ENCODE measurements at places on chromosomes 11 and 22.

- ATAC-seq: peak; percentile 85
Measured at GRCh38 chr11:33912405-33913361, 20.8 kb upstream of the LMO2 start.

- peak; percentile 26 for ATAC-seq
Measured at GRCh38 chr11:101127699-101128570, 1.7 kb downstream of the PGR start.

DNA sequence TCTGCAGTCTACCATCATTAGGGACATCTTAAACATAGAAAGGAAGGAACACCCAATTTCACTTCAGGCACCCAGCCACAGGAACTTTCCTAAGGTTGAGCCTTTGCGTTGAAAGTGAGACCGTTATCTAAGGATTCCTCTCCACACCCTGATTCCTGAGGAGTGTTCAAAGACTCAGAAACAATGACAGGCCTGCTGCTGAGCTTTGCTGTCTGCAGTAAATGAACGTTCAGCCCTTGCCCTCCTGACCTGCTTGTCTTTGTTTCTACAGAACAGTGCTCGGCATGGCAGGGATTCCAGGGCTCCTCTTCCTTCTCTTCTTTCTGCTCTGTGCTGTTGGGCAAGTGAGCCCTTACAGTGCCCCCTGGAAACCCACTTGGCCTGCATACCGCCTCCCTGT is 7.0 kb downstream of the PRSS23 start:
- ATAC-seq: no peak

- ATAC-seq: no peak
Measured at GRCh38 chr11:94909371-94909820, 64.0 kb downstream of the CWC15 start.

DNA sequence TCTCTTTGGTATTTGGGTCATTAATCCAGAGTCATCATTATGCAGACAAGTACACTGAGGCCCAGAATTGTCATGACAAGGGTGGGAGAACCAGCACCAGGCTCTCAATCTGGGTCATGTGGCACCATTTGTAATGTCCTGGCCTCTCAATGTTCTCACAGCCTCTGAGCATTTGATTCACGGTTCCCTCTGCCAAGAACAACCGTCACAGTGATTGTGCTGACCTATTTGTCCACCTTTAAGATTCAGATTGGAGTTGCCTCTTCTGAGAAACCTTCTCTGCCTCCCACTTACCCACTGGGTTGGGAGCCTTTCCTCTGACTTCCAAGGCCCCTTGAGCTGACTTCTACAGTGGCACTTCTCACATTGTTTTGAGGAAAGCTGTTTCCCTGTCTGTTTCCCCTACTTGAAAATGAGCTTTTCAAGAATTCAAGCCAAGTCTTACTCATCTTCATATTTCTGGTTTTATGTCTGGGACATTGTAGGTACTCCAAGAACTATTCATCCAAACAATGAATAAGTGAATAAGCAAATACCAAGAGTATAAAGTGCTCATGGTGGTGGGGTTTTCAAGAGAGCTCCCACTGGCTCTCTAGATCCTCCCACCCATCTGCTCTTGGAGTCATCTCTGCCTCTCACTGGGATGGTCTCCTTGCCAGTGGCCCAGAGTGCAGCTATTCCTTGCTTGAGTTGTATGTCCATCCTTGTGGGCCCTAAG is 126.4 kb upstream of the E2F8 start:
- peak; percentile 76 for ATAC-seq

- ATAC-seq: no peak
Measured at GRCh38 chr11:124842305-124842704, 22.9 kb upstream of the ROBO3 start.

- no peak for ATAC-seq
Measured at GRCh38 chr11:118415062-118415738, 13.8 kb downstream of the ATP5MG start.

DNA sequence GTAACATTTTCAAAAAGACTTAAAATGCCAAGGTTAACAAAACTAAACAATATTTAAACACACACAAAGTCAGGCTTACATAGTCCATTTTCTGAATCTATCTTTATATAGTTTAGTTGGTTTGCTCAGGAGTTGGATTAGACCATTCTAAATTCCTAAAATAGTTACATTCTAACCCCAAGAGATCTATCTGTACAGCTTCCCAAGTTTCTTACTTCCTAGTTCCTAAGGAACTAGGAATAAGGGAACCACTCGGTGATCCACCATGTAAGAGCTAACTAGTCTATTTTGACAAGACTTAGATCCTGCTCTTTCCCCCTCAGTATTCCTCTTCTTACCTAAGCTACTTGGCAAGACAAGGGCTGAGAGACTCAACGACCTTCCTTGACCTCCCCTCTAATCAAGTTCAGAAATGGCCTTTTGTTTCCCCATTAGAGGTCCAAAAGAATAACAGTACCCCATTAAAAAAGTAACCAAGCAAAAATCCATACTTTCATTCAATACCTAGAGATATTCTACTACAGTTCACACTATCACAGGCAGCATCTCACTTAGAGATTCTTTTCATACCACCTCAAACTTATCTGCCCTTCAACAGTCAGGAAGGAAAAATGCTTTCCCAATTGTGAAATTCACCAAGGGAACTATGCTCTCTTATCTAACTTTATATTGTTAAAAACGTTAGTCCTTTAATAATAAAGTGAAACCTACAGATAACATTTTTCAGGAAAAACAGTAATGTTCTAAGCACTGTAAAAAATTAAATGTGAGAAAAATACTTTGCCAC is 253.1 kb downstream of the TTC28 start:
- ATAC-seq: no peak

DNA sequence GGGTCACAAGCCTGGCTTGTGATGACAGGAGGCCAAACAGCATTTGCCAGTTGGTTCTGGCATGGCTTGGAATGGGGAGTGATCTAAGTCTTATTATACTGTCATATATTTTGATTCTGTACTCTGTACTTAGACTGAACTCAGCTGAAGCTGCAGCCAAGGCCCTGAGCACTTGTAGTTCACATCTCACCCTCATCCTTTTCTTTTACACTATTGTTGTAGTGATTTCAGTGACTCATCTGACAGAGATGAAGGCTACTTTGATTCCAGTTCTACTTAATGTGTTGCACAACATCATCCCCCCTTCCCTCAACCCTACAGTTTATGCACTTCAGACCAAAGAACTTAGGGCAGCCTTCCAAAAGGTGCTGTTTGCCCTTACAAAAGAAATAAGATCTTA is 843 bp downstream of the OR56B1 start:
- no peak for ATAC-seq

DNA sequence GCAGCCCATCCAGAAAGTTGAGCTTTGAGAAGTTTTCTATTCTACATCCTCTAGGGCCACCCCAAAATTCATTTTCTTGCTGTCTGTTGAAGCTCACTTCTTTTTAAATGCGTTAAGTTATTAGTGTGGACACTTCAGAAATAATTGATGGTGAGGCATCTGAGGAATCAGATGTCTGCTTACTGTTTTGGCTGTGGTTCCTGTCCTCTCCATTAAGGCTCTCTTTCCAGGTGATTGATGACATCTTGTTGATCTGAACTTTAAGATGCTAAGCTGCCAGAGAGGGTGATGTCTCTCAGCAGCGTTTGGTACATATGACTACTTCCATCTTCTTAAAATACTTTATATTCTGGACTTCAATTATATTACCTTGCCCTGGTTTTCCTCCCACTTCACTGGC is 45.2 kb downstream of the FAT3 start:
- no peak for ATAC-seq

DNA sequence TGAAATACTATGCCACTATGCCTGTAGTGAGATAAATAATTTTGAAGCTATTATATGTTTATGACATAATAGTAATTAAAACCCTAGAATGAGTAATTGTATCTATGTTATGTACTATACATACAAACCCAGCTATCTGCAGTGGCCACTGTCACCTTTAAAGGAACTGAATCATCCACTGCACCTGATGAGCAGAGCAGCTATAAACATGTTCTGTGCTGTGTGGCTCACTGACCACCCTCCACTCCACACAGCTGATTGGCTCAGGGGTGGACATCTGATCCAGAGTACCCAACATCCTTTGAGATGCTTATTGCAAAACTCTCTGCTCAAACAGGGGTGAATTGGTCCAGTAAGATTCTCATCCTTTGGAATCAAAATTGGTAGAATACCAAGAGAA is 19.2 kb upstream of the RRAS2 start:
- no peak for ATAC-seq

DNA sequence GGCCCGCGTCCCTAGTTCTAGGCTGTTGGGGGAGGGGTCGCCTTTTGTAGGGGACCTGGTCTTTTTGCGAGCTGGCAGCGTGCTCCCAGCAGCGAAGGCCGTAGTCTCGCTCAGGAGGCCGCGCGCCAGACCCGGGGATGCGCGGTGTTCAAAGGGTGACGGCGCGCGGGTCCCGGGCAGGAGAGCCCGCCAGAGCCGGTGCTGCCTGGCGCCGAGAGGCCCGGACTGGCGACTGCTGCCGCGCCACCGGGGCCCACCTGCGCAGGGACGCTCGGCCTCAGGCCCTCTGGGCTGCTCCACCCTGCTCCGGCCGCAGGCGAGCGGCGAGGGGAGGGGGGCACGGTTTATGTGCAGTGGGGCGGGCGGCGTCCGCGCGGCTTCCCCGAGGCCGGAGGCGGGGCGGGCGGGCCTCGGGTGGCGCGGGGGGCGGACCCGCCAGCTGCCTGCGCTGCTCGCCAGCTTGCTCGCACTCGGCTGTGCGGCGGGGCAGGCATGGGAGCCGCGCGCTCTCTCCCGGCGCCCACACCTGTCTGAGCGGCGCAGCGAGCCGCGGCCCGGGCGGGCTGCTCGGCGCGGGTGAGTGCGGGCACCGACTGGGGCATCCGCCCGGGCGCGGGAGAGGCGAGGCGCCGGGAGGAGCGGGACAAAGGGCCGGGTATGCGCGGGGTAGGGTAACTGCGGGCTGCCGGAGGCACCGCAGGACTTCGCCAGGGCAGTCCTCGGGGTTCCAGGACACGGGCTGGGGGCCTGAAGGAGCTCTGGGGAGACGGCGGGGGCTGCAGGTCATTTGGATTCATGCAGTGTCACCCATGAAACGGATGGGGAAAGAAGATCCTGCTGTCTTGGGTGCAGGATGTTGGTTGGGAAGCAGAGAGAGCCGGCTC is at the start of gene PRSS23:
Gene PRSS23 (plus strand): TSS at position 467 of the 884 bp plus-strand sequence. CDS start 7,102 bp downstream, outside the sequence.
- ATAC-seq: peak; percentile 91

- no peak for ATAC-seq
Measured at GRCh38 chr11:95145430-95146060, 55.9 kb downstream of the ENDOD1 start.

DNA sequence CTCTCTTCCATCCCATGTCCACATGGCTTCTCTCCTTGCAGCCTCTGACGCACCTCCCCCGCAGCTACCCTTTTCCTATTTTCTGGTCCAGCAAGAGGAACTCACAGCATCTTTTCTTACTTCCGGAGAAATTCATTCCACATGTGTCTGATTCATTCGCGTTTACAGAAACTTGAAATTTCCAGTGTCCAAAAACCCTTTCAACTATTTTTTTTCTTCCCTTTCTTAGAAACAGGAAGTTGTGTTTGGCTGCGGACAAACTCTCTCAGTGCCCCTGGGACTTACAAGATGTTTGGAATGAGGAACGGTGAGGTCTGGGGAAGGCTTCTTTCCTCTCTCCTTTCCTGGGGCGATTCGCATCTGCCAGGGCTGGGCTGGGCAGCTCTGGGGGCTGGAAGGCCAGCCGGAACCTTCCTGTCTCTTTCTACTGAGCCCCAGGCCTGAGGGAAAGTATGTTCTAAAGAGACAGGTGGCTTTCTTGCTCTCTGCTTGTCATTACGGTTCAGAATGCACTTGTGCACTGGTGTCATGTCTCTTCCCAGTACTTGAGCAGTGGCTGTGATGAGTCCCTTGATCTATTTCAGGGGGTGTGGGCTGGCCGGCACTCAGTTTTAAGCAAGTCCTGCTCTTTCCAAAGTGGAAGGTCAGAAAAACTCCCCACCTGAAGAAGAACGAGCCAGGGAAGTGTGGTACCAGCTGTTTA is 27.5 kb downstream of the ADAMTS8 start:
- peak; percentile 14 for ATAC-seq

All from gastroesophageal sphincter (tissue), 4 donors.